ENCODE measurements at places on chromosomes 2 and 18.

DNA sequence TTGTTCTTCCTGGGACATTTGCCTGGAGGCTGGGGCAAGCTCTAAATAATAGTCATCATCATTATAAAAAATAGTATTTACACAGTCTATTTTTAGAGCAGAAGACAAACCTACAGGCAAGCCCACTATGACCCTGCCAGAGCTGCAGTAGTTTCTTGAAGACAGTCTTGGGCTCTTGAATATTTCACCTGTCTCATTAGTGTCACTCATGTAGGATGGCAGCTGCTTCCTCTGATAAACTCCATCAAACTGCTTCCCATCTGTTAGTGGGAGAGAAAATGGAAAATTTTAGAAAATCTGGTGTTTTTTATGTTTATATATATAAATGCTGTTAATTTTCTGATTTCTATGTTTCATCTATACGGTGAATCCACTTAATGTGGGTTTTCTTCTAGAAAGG, 8.5 kb upstream of the CYRIA start:
- DNase-seq = no peak

DNA sequence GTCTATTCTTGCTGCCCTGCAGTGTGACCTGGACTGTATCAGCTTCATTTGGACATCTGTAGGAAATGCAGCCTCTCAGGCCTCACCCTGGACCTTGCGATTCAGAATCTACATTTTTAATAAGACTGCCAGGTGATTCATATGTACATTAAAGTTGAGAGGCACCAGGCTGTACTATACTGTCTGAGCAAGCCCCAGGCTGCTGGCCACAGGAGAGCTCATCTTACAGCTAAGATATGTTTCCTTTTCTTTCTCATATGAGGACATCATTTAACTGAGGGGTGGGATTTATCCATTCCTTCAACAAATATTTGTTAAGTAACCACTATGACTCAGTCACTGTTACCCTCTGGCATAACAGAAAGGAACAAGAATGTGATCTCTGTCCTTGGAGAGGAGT, 78.2 kb upstream of the GCFC2 start:
- DNase-seq = no peak

DNA sequence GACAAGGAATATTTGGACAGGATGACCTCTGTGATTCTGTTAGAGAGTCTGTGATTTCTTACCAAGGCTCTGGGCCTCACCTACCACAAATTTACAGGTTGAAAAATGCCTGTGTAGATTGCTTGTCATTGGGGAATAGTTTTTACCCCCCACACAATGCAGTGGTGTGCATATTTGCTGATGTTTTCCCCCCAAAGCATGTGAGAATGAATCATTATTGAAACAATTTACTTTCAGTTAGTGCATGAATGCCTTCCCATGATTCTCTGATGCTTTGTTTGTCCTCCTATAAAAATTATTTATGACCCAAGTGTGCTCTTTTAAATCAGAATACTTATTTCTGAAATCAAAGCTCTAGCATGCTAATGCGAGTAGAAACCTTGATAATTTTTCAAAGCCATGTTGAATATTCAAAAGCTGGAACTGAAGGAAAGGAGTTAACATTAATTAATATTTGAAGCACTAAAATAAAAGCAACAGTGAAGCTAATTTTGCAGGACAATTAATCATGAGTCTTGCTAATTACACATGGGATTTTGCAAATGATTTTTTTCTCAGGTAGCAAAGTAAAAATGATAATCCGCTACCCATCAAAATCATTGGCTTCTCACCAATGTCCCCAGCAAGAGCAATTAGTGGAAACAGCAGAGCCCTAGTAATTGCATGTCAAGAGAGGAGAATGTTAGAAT, 361.2 kb upstream of the HNRNPA3 start:
- DNase-seq = no peak

GRCh38 chr2:205764270-205764746, 82.0 kb downstream of the NRP2 start:
- no peak for DNase-seq

- DNase-seq = no peak
These were observed 20.7 kb downstream of the PNO1 start for GRCh38 chr2:68178432-68178831.

DNA sequence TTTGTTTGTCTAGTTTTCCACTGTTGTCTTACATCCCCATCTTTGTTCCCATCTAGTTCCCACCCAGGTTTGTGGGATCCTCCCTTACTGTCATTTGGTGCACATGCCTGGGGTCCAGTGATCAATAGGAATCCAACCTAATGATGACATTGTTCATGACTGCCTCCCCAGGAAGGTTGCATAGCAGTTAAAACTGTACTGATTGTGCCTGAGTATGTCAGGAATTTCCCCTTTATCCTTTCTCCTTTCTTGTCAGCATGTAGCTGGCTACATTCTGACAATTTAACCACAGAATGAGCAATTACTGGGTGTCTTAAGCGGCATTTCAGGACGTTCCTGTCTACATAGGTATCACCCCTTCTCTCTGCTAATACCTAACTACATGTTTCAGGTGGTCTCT, 653.0 kb downstream of the CNTNAP5 start:
- DNase-seq = no peak

GRCh38 chr2:164967781-164968228, 12.5 kb upstream of the SLC38A11 start:
- no peak for DNase-seq

- DNase-seq = no peak
These were observed 97.7 kb downstream of the ALPK2 start for GRCh38 chr18:58531236-58531635.

DNA sequence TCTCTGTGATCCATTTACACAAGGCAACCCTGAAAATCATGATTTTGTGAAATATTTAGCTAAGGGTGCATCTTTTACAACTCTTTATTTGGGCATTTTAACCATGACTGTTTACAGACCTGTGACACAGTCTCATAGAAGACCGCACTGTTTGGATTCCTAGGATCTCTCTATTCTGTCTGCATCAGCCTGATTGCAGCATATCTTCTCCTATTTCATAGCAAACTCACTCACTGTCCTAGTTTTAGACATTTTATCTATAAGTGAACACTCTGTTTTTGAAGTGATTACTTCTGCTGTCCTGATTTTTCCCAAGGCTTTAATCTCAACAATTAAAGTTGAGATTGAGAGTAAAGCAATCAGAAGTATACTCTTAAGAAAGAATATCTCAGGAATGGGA, 56.2 kb downstream of the CAVIN2 start:
- no peak for DNase-seq

GRCh38 chr2:56582570-56582969, 398.8 kb downstream of the CCDC85A start:
- DNase-seq = no peak

GRCh38 chr2:158578703-158579330, 122.1 kb downstream of the PKP4 start:
- DNase-seq = no peak

DNA sequence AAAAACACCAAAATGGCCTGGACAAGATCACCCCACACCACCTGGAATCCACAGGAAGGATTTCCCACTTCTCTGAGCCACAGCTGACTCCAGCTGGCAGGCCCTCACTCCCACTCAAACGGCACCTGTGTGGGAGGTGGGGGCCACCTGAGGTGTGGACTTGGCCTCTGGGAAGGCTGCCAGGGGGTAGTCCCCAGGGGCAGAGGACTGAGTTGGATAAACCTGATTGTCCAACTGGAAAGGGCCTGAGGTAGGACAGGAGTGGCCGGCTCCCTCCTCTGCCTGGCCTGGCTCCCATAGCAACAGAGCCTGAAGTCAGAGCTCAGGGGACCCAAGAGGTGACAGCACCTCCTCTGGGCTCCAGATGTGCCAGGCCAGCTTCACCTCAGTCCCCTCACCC, 300.2 kb downstream of the CELF4 start:
- no peak for DNase-seq

GRCh38 chr2:168327328-168327727, 79.9 kb upstream of the STK39 start:
- DNase-seq = no peak

DNA sequence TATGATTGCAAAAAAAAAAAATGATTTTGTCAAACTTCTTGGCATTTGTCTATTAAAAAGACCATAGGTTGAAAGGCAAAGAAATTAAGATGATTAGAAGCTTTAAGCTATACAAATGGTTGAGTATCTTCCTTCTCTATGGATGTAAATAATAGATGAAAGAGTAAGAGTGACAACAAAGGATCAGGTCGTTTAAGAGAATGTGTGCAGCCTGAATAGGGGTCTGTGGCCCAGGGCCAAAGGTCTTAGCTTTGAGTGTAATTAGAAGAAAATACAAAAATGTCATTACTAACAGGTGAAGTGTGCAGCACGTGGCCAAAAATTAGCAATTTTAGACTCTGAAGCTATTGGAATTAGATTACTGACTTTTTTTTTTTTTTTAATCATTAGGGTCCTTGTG, 122.4 kb downstream of the GREB1L start:
- no peak for DNase-seq

- no peak for DNase-seq
These were observed 238.6 kb downstream of the TWIST2 start for GRCh38 chr2:239086325-239087020.

GRCh38 chr2:203646266-203646864, 60.1 kb upstream of the CD28 start:
- no peak for DNase-seq

DNA sequence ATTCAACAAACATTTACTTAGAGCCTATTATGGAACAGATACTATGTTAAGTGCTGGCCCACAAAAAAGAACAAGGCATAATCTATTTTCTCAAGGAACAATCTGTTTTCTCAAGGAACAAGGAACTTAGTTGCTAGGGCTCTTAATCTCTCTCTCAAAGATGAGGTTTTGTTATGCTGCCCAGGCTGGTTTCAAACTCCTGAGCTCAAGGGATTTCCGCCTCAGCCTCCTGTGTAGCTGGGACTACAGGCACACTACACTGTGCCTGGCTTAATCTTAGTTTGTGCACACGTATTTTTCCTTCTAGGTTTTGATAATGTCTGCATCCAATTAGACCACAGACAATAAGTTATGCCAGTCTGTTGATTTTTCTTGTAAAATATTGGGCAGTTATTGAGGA, 89.5 kb downstream of the PTH2R start:
- DNase-seq = no peak

DNA sequence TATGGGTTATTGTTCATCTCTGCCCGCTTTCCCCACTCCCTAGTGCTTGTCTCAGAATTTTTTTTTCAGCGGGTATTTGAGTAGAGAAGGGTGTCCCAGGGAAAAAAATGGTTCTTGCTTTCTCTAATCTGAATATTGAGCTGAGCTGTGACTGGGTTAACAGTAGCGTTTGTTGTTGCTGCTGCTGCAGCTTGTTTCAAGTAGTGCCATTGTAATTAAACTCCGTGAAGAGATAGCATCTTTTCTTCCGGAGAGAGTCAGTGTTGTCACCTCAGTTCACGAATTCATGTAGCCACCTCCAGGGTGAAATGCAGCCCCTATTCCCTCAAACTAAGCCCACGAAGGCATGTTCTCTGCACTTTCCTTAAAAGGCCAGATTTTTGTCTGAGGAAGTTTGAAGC, 1.5 kb upstream of the AAK1 start:
- DNase-seq = no peak

DNA sequence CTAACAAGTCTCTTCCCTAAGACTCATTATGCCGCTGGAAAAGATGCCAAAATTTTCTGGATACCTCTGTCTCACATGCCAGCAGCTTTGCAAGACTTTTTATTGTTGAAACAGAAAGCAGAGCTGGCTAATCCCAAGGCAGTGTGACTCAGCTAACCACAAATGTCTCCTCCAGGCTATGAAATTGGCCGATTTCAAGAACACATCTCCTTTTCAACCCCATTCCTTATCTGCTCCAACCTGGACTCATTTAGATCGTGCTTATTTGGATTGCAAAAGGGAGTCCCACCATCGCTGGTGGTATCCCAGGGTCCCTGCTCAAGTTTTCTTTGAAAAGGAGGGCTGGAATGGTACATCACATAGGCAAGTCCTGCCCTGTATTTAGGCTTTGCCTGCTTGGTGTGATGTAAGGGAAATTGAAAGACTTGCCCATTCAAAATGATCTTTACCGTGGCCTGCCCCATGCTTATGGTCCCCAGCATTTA, 26.3 kb downstream of the DHRS9 start:
- no peak for DNase-seq

DNA sequence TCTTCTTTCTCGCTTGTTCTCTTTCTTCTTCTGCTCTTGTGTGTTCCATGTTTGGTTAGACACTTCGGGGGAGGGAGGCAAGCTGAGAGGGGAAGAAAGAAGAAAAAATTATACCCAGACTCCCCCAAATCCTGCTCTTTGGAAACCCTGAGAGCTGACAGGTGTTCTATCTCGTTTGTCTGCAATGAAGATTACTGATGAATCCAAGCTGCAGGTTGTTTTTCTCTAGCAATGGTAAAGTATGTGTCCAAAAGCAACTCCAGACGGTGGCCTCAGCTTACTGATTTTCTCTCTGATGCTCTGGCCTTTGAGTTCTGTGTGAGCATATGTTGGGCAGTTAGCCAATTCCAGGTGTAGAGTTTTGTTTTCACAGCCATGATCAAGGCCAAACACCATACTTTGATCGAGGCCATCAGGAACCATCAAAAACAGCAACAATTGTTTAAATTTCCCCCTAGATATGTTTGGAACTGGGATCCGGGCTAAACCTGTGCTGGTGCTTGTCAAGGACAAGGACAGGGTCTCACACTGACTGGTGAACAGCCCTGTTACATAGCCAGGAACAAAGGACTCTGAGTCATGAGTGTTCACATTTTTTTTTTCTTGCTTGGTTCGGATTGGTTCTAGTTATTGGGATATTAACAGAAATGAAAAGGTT, 142.0 kb downstream of the PRKCE start:
- no peak for DNase-seq

- DNase-seq = no peak
These were observed 124.4 kb upstream of the PXDN start for GRCh38 chr2:1868683-1869141.

DNA sequence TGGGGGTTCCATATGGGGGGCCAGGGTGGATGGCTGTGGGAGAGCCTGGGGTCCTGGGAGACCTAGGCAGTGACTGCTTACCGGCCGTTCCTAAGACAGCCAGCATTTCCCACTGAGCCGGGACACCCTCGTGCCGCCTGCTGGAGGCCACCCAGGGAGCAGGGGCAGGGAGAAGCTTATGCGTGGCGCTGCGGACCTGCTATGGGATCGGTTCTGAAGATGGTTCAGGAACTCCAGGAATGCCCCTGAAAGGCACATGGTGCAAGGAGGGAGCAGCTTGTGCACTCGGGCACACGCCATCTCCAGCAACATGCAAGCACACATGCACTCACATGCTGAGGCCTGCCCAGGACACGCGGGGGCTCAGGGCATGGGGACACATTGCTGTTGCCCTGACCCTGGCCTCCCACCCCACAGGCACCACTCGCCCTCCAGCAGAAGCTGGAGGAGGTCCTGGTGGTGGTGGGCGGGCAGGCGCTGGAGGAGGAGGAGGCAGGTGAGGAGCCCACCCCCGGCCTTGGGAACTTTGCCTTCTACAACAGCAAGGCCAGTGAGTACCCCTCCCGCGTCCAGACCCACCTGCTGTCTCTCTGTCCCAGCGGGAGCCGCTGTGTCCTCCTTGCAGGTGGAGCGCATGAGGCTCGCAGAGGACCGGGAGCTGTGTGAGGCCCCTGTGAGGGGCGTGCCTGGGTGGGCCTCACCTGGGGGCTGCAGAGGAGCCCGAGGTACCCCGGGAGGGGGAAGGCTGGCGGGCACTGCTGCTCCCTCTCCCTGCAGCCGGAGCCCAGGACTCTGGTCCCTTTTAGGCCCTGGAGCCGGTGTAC, 4.1 kb downstream of the KLHL30 start:
- no peak for DNase-seq

GRCh38 chr18:24270937-24271380, 126.7 kb downstream of the OSBPL1A start:
- DNase-seq = no peak

Data from neural crest cell (in vitro differentiated cells).